Fibroblast of skin of left biceps (primary cell): ENCODE measurements at places on chromosomes 16 and 17.

DNA sequence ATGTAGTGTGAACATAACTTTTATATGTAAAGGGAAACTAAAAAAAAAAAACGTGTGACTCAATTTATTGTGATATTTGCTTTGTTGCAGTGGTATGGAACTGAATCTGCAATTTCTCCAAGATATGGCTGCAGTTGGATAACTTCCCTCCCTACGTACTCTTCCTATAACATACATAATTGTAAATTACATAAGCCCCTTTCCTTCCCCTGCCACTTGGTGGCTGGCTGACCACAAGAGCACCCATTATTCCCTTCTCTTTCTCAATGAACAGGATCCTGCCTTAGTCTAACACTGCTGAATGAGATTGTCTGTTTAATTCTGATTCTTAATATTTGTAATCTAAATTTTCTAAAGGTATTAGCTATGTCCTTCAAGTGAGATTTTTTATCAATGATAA, 27.8 kb downstream of the CCL4 start:
- no peak for DNase-seq

DNA sequence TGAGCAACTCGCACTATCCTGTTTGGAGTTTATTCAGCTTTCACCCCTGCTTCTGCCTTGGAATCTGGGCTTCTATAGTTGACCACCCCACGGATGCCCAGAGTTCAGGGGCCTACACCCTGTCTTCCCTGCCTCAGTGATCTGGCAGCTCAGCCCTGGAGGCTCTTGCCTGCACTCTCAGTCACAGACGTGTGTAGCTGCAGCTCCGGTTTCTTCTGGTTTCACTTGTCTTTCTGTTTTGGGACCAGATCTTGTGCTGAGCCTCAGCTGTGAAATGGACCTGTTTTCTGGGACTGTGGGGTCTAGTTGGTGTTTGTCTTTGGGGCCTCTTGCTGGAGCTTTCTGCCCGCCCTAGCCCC, 5.8 kb downstream of the GPT2 start:
- no peak for DNase-seq

DNA sequence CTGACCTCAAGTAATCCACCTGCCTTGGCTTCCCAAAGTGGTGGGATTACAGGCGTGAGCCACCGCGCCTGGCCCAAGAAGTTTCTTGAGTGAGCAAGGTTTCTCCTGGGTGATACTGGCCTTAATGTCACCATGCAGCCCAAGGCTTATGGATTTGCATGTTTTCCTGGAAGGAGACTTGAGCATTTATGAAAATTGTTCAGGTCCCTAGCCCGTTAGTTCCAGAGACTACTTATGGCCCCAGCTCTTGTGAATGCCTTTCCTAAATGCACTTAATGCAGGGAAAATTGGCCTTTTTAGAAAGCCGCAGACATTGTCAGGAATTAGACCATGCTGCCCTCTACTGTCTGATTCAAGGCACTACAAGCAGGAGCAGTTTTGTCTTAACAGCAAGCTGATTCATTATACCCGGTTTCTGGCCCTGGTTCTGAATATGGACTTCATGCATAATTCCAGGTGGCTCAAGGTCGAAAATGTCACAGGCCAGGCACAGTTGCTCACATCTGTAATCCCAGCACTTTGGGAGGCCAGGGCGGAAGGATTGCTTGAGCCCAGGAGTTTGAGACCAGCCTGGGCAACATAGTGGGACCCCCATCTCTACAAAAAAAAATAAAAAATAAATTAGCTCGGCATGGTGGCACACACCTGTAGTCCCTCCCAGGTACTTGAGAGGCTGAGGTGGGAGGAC, 91.3 kb downstream of the SNX29 start:
- peak; percentile 43 for DNase-seq

GRCh38 chr17:40093005-40093579, 7.3 kb downstream of the NR1D1 start:
- no peak for DNase-seq

- DNase-seq = no peak
These were observed 795 bp downstream of the KCTD13 start for GRCh38 chr16:29925105-29925756.

DNA sequence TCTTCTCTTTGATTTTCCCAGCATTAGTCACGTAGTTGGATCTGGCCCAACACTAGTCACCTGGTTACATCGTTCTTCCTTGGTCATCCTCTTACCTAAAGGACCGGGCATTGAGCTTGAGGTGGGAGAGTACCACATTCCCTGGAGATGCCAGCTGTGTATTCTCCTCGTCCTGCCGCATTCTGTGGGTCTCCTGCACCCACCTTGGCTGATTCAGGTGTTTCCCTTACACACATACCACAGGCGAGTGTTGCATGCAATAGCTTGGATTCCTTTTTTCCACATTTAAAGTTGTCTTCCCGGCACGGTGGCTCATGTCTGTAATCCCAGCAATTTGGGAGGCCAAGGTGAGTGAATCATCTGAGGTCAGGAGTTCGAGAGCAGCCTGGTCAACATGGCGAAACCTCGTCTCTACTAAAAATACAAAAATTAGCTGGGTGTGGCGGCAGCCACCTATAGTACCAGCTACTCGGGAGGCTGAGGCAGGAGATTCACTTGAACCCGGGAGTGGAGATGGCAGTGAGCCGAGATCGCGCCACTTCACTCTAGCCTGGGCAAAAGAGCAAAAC, 21.6 kb upstream of the CLEC18C start:
- no peak for DNase-seq
